NCI-H524 treated with DMSO at 0.1 percent for 48 hours (cell line): ENCODE measurements at places on chromosomes 12 and 14.

DNA sequence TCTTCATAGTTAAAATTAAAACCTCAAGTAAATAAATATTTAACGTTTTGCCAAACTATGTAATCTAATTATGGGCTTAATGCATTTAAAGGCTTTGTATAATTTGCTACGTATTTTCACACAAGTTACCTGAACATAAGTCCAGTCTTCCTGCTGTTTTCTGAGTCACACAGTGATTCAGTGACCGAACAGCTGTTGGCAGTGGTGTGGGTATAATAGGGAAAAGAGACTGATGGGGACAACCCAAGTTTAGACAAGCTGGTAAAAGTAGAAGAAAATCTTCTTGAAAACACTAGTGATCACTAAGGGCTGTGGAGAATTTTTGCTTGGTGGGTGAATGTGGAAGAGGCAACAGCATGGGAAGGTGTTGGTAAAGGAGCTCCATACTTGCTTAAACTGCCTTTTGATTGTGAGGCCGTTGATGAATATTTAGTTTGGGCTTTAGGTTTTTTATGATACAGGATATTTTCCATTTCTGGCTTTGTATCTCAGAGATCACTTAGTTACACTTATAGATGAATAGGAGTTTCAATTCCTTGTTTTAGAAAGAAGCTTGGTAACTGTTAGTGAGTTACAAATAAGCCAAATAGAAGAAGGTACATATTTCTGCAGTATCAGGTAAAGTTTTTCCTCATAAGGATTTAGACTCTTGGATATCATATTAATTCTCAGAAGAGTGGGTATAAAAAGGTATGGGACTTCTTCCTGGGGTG lies 23.9 kb downstream of the LRRK2 start:
- DNase-seq, result no peak

DNA sequence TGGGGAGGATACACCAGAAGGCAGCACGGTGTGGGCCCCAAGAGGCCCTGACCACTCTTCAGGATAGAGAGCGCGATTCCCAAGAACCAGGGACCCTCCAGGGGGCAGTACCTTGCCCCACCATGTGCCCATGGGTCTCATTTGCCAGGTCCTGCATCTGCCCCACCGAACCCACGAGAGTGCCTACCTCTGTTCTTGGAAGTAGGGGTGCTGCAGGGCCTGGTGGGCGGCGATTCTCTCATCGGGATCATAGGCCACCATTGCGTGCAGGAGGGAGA lies 72.7 kb downstream of the MOK start:
- no peak for DNase-seq

- DNase-seq, result no peak
Measured at GRCh38 chr12:51132693-51133092, 40.2 kb downstream of the TFCP2 start.

- no peak for DNase-seq
Measured at GRCh38 chr14:64952598-64953309, 10.2 kb upstream of the GPX2 start.

DNA sequence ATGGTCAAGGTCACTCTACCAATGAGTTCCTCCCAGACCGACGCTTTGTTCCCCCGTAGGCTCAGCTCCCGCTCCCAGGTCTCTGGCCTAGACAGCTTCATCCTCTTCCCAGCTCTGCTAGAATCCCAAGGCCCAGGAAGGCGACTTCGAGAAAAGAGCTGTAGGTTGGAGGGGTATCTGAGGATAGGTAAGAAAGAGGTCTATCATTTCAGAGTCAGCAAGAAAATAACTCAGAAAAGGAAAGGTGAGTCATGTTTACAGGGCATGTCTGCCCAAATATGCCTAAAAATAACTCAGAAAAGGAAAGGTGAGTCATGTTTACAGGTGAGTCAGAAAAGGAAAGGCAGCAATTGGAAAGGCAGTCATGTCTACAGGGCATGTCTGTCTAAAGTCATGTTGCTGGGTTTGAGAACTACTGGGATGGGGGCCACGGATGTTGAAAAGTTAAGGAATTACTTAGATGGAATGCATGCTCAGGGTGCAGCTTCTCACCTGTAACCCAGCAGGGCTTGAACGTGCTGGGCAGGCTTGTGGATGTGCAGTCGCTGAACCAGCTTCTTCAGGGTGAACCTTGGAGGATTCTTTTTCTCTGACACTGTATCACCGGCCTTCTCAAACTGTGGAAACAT lies 12.2 kb downstream of the TEP1 start:
- no peak for DNase-seq

DNA sequence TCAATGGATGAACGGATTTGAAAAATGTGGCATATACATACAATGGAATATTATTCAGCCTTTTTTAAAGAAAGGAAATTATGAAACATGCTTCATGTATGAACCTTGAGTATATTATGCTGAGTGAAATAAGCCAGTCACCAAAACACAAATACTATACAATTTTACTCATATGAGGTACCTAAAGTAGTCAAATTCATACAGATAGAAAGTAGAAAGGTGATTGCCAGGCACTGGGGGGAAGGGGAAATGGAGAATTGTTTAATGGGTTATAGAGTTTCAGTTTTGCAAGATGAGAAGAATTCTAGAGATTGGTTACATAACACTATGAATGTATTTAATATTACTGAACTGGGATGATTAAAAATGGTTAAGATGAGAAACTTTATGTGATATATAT lies 171.4 kb downstream of the TMTC3 start:
- no peak for DNase-seq

- DNase-seq, result peak; percentile 40
Measured at GRCh38 chr14:21476523-21476924, 235 bp downstream of the RAB2B start.

GRCh38 chr12:6310771-6311610 lies 509 bp downstream of the PLEKHG6 start:
- DNase-seq, result no peak

GRCh38 chr12:19819231-19819630 lies 379.9 kb downstream of the AEBP2 start:
- DNase-seq, result no peak

- DNase-seq, result no peak
Measured at GRCh38 chr12:11040162-11040561, 9.0 kb upstream of the TAS2R31 start.

- DNase-seq, result no peak
Measured at GRCh38 chr12:7483343-7483742, 20.2 kb downstream of the CD163 start.

DNA sequence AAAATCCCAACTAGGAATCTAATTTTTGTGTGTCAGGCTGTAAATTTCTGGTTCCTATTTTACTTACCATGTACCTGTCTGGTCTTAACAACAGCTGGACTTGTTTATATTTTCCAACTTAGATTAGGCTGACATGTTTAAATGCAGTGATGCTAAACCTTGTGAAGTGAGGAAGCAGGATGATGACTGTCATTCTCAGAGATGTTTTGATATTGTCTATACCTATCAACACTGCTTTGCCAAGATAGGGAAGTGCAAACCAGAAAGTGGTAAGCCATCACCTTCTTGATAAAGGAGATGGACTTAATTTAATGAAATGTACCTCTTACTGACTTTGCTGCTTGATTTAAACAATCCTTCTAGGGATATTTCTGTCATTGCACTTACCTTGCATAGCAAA lies 2.1 kb downstream of the BICD1 start:
- no peak for DNase-seq

DNA sequence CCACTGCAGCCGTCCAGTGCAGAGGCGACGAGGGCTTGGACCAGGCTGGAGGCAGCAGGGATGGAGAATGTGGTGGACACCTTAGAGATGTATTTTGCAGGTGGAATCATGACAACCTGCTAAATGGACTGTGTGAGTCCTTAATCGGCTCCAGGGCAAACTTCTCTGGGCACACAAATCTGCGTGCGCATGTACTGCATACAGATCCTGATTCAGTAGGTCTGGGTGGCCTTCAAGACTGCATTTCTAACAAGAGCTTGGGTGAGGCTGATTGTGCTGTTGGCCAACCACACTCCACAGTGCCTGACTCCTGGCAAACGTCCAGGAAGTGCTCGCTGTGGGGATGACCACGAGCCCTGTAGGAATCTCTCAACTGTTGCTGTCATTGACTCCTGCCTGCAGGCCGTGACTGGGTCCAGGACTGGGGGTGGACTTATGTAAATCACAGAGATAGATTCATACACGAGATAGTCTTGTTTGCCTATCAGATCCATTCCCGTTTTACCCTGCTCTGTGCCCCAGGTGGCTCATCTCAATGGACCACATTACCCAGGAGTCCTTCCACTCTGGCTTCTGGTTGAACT lies 27.2 kb downstream of the JDP2 start:
- no peak for DNase-seq

GRCh38 chr14:65373671-65374039 lies 38.9 kb upstream of the FUT8 start:
- no peak for DNase-seq

DNA sequence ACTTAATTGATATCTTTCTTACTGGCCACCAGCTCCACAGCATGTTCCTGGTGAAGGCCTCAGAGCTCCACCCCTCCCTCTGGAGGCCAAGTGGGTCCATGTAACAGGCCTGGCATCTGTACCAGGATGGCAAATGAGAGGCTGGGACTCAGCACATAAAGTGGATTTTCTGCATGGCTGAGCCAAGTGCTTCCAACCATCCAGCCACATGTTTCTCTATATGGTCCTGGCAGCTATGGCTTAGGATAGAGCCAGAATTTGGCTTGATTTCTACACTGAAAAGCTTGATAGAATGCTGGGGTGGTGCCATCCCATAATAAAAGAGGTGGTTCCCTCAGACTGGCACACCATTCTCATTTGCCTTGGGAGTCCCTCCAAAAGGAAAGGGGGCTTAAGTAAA lies 94.1 kb downstream of the PAX9 start:
- DNase-seq, result peak; percentile 85

DNA sequence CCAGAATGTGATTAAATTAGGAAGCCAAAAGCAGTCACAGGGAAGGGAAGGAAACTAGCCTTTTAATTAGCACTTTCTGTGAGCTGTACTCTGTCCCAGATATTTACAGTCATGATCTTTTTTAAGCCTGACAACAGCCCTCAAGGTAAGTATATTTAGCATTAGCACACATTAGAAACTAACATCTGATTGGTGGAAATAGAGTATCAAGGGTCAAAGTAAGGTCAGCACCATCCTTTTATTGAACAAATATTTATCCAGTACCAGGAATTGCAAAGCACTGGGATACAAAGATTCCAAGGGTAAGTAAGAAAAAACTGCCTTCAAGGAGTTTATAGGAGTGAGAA lies 28.2 kb downstream of the RPGRIP1 start:
- no peak for DNase-seq

DNA sequence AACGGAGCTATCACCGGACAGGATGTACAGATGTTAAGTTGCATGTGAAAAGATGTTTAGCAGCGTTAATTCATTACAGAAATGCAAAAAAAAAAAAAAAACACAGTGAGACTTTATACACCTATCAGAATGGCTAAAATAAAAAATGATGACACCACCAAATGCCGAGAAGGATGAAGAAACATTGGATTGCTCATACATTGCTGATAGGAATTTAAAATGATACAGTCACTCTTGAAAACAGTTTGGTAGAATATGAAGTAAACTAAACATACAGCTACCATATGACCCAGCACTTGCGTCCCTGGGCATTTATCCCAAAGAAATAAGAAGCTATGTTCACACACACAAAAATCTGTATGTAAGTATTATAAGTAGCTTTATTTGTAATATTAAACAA lies 574.1 kb downstream of the SLC16A7 start:
- no peak for DNase-seq
